ENCODE measurements at places on chromosomes 5 and 9.

DNA sequence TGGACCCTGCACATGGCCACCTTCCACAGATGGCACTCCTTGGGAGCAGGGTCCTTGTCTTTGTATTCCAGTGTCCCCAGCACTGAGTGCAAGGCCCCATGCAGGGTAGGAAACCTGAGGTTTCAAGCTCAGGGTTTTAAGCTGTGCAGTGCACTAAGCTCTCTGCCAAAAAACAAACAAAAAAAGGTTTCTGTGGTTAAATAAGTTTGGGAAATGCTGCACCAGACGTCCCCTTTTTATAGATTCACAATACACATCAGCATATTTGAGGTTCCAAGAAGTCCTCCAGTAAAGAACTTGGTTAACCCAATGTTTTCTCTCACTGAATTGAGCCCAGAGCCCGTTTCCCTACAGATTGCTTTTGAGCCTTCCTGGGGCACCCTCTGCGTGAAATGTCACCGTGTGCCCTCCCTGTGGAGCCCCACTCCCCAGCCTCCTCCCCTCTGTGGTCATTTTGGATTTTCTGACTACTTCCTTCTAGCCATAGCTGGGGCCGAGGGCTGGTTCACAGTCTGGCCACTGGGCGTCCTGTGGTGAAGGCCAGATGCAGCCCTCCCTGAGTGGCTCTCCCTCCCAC lies 17.1 kb downstream of the DELE1 start:
- no peak for DNase-seq

DNA sequence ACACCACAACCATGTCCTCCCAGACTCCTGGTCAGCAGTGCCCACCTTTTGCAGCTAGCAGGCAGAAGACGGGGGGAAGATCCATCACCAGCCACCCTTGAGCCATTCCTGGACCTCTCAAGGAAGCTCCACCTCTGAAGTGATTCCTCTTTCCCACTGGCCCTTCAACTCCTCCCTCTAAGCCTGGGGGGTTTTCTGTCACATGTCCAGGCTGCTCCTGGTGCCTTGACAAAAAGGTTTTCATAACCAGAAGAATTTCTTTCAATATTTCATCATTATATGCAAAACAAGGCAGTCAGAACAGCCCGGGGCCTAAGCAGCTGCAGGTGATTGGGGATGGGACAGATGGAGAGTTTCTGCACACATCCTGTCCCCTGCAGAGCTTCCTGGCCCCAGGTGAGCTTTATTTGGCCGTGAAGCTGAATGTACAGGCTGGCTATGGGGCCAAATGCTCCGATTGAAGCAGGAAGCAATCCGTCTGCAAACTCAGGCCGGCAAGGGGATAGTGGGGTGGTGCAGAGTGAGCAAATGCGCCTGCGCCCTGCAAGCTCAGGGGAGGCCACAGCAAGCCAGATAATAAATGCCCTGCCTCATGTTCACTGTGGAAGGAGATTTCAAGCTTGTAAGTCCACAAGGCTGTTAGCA lies 173.5 kb downstream of the C5orf15 start:
- no peak for DNase-seq

- no peak for DNase-seq
These were observed 65.7 kb downstream of the LRSAM1 start for GRCh38 chr9:127516835-127517607.

DNA sequence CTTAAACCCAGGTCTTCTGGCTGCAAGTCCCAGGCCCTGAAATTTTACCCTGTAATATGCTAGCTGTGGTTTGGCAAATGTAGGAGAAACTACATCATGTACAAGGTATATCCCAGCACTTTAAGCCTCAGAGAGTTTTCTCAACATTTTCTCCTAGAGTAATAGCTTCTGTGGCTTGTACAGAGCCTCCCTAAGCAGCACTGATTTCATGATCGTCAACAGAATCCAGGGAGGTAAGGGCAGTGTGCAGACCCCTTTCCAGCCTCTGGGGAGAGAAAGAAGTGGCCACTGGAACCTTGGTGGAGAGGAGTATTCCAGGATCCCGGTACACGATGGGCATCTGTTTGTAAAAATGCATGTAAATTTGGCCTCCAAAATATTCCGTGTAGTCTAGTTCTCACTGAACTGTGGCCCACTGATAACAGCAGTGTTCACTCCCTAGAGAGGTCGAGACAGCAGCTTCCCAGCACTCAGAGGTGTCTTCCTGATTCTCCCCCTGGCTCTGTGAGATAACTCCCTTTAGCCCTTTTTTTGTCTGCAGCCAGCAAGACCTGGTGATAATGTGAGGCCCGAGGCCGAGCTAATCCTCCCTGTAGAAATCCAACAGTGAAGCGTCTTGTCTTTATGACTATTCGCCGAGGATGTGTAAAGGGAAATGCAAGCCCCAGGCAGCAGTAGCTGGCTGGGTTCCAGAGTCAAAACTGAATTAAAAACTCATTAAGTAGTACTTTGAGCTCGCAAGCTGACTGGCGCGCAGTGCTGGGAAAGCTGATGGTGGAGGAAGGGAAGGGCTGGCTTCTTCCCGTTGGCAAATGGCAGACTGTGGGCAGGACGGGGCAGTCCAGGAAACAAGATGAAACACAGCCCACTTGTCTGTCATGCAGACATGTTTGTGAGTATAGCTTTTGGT lies 59.0 kb downstream of the MAP1B start:
- DNase-seq: peak; percentile 77

GRCh38 chr9:108290839-108291585 lies 564.8 kb downstream of the ACTL7B start:
- peak; percentile 52 for DNase-seq

GRCh38 chr5:106730912-106731311 lies 939.8 kb downstream of the EFNA5 start:
- no peak for DNase-seq

GRCh38 chr5:72519111-72519510 lies 11.9 kb upstream of the ZNF366 start:
- no peak for DNase-seq

- DNase-seq: no peak
These were observed 735.3 kb upstream of the ZNF608 start for GRCh38 chr5:125481506-125482465.

DNA sequence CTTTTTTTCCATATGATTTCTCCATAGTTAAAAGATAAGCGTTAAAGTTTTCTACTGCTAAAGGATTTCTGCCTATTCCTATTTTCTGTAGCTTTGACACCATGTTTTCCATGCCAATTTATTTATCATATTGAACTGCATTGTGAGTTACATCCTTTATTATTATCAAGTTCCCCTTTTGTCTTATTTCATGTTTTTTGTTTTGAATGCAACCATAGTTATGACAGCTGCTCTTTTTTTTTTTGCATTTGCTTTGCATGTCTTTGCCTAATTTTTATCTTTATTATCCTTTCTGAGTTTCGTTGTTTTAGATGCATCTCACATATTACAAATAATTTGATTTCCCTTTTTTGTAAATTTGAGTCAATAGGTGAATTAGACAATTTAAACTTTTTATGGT lies 161.5 kb downstream of the DEPDC1B start:
- DNase-seq: no peak
